ENCODE measurements at places on chromosomes 3 and 15.

DNA sequence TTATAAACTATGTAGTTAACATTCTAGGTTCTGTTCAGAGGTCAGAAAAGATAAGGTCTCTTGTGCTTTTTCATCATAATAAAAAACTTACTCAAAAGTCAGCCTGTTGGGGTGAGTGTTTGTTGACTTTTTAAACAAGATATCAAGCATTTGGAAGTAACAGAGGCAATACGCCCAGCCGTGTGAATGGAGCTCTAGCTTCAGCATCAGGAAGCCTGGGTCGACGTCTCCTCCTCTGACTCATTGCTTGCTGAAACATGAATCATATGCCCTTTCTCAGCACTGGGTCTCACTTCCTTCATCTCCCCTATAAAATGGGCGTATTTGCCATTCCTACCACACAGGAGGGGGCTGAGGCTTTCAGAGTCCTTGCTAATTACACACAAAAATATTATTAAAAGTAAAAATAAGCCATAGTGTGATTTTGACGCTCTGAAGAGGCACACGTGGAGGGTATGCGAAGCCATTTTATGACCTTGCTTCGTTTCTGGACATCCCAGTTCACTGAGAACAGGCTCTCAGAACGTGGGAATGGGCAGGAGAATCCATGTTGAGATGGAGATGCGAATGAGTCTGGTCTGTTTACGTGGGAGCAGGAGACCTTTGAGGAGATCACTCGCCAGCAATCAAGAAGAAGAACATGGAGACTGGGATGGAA, 220.8 kb upstream of the TPRG1 start:
- no peak for DNase-seq

DNA sequence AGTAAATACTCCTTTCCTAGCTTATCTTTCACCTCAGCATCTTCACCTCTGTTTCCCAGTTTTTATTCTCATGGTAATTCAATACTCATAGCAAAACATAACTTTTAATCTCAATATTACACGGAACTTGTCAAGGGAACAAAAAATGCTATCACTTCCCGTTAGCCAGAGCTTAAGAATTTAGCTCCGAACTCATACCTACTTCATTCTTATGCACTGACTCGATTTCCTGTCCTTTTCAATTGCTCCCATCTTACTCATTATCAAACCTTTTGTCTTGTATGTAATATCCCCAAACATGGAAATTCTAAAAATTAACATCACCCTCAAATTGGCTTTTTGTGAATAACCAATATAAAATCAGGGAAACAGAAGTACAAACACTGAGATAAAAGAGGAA, 28.2 kb downstream of the MYEF2 start:
- no peak for DNase-seq

DNA sequence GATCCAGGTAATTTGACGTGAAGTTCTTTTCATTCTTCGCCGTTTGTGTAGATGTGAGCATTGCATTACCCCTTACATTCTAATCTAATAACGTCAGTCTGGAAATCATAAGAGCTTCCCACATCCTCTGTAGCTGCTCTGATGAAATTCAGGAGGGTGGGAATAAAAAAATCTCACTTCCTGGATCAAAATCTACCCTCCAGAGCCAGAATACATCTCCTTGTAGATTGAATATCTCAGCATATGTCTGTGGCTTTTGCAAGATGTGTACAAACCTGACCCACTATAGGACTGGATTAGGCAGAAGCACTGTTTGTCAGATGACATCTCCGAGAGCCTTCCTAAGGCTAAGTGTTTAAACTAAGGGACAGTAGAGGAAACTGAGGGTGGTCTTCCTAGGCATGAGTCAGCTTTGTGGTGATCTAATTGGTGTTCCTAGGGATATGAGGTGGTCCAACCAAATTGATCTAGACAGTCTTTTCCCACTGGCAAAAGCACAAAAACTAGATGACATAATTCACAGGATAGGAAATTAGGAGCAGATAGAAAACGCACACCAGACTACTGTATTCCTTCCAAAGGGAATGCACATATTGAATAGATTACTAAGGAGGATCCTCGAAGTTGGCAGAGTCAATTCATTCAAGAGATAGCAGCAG, 216.3 kb upstream of the LRTM1 start:
- DNase-seq, result no peak

GRCh38 chr3:57078344-57078634, 17.8 kb downstream of the SPATA12 start:
- no peak for DNase-seq

- no peak for DNase-seq
Measured at GRCh38 chr3:15384510-15385237, 42.7 kb downstream of the METTL6 start.

- no peak for DNase-seq
Measured at GRCh38 chr3:107669669-107670068, 146.9 kb downstream of the BBX start.

DNA sequence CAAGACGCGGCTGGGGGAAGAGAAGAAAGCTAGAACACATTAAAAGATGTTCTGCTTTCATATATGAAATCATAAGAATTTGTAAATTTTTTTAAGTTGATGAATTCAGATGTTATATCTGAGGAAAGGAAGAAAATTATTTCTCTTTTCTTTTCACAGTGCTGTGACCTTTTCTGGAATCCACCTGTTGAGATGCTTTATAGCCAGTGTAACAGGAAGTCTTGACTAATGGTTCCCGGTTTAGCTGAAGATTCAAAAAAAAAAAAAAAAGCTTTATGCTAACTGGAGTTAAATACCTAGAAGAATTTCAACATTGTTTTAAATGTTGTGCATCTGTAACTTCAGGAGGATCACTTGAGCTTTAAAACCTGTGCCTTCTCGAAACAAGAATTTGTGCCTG, 9.9 kb downstream of the GTPBP8 start:
- no peak for DNase-seq

DNA sequence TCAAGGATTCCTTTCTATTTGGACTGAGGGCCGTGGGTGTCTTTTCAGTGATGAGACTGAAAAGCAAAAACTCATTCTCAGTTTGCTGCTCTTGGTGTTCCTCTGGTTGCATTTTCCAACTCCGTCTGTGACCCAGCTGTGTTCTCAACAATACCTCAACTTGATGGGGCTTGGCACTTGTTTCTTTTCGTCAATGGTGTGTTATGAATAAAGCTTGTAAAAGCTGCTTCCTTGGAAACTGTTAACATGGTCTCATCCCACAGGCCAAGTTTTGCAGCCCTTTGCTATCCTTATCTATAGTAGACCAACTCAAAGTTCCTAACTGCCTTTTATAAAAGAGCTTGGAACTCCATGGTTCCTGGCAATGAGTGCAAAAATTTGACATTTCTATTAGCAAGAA, 142.5 kb upstream of the UBE2E1 start:
- DNase-seq, result no peak

- DNase-seq, result no peak
Measured at GRCh38 chr15:69508659-69509058, 56.0 kb downstream of the RPLP1 start.
